Stimulated activated naive CD4-positive, alpha-beta T cell treated with Interleukin-2 at 50 U/mL for 16 hours (primary cell): ENCODE measurements at places on chromosomes 2 and 18.

- DNase-seq: no peak
Observed at GRCh38 chr2:119707117-119708087, 28.4 kb downstream of the TMEM177 start.

DNA sequence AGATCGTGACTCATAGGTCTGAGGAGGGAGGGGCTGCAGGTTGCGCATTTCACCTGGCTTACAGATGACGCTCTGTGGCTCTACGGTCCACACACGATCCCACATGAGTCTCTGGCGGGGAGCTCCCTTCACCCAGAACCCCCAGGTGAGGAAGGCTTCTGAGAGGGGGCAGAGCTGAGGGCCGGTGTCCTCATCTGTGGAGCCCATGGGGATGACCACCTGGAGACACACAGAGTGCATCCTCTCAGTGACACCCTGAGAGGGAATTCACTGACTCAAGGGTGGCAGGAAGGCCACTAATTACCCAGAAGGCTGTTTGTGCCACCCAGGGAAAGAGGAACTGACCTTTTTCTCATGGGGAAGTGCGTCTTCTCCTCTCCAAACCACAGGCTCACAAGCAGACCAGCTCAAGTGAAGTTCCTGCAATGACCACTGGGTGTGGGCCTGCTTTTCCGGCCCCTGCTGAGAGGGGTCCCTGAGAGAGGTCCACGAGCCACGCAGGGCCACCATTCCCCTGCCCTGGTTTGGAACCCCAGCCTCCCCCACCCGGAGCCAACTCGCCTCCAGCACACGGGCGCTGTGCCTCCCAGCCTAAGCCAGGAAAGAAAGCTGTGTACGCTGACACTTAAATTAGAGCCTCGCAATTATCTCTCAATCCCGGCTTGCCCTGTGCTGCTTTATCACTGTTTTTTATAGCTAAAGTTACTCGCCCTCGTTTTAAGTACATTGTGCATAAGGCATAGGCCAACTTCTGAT is 114.1 kb downstream of the BCL11A start:
- DNase-seq: no peak

- no peak for DNase-seq
Observed at GRCh38 chr18:41096504-41096903, 858.5 kb upstream of the PIK3C3 start.

- no peak for DNase-seq
Observed at GRCh38 chr2:176085120-176085788, 1.5 kb upstream of the EVX2 start.

DNA sequence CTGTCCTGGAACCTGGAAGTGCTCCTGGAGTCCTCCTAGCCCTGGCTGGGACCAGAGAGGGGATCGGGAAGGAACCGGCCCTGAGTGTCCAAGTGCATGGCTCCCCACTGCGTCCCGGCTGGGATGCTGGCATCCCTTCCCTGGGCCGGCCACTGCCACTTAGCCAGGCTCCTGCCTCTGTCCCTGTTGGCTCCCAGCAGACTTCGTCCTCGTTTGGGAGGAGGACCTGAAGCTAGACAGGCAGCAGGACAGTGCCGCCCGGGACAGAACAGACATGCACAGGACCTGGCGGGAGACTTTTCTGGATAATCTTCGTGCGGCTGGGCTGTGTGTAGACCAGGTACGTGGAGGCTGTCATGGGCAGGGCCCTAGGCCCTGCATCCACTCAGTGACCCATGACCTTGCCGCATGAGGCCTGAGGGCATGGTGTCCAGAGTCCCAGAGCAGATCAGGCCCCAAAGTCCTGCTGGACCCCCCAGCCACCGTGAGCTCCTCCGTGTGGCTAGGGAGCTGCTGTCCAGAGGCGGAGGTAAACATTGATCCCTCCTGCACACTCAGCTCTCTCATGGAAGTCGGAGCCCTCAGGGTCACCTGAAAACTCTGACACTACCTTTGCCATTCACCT is 7.1 kb downstream of the ANO7 start:
- DNase-seq: no peak

GRCh38 chr2:70474256-70474848 is 79.3 kb downstream of the TGFA start:
- DNase-seq: no peak

- no peak for DNase-seq
Observed at GRCh38 chr2:216520112-216520511, 21.5 kb downstream of the RPL37A start.

- DNase-seq: no peak
Observed at GRCh38 chr2:16223841-16224177, 283.5 kb downstream of the MYCN start.

- DNase-seq: no peak
Observed at GRCh38 chr18:33483908-33484307, 43.4 kb upstream of the CCDC178 start.

GRCh38 chr2:121338281-121338680 is 53.3 kb upstream of the TFCP2L1 start:
- DNase-seq: no peak

- no peak for DNase-seq
Observed at GRCh38 chr18:44682201-44682870, 1.6 kb downstream of the SETBP1 start.

DNA sequence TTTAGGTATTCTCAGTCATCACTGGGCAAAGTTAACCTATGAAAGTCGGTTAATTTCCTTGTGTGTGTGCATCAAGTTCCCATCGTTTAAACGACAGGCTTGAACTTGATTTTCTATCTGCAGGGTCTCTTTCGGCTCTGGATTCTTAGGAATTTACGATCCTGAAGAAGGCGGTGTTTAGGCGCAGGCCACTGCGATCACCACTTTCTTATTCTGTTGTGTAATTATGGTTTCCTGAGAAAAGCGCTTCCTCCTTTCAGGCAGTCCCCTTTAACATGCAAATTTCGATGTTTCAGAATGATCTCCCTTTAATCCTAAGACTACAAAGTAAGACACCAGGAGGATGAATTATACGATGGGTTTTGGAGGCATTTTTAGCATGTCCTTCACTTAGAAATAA is 27.9 kb upstream of the MBP start:
- DNase-seq: no peak

DNA sequence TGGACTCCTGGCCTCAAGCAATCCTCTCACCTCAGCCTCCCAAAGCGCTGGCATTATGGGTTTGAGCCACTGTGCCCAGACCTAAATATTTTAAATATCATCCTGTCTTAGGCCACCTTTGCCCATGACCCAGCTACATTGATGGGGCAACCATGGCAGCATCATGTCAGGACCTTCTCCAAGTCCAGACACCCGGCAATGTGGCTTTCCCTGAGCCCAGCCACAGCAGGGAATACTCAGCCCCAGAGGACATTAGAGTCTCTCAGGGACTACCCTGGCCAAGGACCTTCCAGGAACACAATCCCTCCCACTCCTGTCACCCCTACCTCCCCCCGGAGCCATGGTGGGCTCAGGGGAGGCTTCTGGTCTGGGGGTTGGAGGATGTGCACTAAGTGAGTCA is 72.8 kb downstream of the SMAD7 start:
- DNase-seq: no peak

DNA sequence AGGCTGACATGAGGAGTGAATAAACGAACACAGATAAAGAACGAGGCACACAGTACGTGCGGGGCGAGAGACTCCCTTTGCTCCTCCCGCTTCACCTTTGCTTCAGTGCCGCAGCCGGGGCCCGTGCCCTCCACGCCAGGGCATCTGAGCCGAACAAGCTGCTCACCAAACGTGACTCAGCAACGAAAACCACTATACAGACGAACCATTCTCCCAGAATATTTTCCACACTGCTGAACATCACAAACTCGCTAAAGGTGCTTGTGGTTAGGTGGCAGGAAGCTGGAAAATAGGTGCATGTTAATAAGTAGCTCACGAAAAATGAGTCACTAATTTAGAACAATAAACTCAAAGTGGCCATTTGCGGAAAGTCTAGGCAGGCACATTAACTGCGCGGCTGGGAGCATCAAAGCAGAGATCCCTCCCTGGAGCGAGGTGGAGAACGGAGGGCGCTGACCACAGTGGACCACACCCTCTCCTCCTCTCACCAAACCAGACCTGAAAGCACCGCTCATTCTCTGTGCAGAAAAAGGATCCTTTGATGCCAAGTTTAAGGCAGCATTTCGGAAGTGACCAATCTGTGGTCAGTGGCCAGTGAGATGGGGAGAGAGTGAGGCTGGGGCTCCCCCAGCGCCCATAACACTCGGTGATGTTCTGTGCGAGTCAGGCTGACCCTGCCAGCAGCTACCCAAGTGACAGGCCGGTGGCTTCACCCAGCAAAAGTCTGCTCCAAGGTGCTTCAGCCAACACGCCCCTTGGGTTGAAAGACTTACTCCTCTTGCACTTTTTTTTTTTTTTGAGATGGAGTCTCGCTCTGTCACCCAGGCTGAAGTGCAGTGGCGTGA is 153.2 kb downstream of the HDAC4 start:
- peak; percentile 23 for DNase-seq

DNA sequence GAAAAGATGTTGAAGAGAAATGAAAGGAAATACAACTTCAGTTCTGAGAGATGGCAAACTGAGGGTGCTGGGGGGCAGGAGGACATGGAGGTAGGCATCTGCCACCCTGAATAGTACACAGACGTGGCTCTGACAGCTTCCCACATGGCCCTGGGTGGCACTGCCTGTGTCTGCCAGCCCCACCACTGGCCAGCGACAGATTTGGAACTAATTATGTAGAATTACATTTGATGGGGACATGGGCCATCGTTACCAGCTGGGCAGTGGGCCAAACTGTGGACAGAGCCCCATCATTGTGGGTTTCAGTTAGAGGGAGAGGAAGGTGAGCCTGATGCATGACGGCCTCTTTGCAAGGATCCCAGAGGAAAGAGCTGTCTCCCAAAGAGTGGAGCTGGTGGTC is 216.0 kb upstream of the HAAO start:
- DNase-seq: no peak
